ENCODE measurements at places on chromosomes 13 and 19.

GRCh38 chr19:7348587-7349230 lies at the start of gene ARHGEF18:
Gene ARHGEF18 (plus strand): TSS chr19:7348937. CDS start chr19:7362891, 13,954 bp downstream.
- DNase-seq: peak; percentile 83

DNA sequence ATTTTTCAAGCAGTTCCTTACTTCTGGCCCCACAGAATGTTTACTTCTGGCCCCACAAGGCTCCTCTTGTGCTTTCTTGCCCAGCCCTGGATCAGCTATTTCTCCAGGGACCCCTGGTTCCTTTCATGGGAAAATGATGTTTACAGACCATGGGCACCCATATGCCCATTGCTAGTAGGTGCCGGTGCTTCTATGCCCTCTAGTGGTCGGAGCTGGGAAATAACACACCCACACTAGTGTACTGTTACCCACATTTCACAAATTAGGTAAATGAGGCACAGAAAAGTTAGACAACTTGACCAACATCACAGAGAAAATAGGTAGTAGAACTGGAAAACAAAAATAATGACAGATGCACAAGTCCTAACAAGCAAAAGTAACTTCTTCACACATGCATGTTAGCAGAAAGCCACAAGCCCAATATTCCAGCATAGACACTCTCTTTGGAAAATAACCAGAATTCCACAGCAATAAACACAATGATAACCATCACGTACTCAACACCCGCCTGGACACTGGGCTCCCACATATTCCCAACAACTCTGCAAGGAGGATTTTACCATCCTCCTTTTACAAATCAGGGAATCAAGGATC lies 1.3 kb upstream of the CEACAM6 start:
- DNase-seq: peak; percentile 75

- DNase-seq: no peak
Observed at GRCh38 chr13:54633456-54633855, 1604.8 kb downstream of the OLFM4 start.

DNA sequence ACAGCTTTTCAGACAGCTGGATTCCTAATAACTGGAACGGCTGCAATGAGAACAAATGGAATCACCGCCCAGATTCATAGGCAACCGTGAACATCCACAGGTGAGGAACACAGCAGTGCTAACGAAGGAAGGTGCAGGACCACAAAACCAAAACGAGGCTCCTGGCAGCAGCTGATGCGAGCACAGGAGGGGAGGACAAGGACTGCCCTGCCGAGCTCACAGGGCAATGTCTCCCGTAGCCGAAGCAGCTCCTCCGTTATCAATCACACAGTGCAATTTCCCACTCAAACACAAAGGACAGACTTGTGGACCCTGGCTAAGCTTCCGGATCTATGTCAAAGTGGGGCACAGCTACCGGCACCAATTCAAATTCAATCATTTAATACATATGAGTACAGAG lies 70.6 kb downstream of the STK24 start:
- no peak for DNase-seq

DNA sequence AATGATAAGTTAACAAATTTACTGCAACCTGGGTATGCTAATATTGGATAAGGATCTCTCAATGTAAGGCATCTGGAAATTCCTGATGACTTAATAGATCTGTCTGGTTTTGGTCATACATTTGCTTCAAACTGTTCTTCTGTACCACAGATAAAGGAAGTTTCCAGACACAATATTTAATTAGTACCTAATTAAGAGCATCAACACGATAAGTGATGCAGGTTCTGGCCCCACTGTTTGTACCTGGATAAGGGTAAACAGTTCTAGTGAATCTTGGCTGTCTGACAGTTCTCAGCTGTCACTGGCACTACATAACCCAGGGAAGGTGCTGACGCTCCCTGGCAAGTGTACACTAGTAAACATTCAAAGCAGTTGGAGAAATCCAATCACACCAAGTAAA lies 165.6 kb downstream of the MZT1 start:
- no peak for DNase-seq
